ENCODE measurements at places on chromosomes 13 and 19.

DNA sequence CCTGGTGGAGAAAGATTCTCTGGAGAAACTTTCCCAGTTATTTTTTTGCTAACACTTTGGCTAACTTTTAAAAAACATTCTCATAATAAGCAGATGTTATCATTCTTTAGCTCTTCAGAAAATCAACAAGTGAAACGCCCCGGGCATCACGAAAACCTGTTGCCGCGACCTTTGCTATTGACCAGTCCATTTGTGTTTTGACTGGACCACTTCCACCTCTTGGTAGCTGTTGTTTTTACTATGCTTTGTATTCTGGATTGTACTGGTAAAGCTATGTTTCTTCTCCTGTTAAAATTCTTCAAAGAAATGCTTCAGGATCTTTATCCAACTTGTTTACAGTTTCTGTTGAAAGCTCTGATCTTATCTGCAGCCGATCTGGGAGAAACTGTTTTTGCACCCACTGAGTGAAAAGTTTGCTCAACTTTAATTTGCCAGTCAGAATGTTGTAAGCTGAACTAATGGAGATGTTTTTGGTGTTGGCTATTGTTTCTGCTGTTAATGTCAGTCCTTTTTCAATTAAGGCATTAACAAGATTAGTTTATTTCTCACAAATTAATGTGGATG, 23.3 kb downstream of the UFM1 start:
- DNase-seq, result no peak

GRCh38 chr13:73995736-73996135, 138.5 kb downstream of the KLF12 start:
- no peak for DNase-seq

DNA sequence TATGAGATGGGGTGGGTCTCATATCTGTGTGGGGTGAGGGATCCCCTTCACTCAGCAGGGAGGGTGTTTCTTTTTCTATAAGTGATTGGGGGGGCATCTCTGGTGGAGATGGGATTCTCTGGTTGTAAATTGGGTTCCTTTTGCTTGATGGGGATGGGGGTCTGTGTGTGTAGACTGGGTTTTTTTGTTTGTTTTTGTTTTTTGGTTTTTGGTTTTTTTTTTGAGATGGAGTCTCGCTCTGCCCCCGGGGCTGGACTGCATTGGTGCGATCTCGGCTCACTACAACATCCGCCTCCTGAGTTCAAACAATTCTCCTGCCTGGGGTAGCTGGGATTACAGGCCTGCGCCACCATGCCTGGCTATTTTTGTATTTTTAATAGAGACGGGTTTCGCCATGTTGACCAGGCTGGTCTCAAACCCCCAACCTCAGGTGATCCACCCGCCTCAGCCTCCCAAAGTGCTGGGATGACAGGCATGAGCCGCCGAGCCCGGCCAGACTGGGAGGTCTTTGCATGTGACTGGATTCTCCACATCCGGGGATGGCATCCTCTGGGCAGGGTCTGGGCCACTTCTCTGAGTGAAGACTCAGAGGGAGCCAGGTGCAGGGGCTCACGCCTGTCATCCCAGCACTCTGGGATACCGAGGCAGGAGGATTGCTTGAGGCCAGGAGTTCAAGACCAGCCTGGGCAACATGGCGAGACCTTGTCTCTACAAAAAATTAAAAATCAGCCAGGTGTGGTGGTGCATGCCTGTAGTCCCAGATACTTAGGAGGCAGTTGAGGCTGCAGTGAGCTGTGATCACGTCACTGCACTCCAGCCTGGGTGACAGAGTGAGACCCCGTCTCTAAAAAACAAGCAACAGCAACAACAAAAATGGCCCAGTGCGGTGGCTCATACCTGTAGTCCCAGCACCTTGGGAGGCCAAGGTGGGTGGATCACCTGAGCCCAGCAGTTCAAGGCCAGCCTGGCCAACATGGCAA, 799 bp downstream of the MYBPC2 start:
- no peak for DNase-seq

DNA sequence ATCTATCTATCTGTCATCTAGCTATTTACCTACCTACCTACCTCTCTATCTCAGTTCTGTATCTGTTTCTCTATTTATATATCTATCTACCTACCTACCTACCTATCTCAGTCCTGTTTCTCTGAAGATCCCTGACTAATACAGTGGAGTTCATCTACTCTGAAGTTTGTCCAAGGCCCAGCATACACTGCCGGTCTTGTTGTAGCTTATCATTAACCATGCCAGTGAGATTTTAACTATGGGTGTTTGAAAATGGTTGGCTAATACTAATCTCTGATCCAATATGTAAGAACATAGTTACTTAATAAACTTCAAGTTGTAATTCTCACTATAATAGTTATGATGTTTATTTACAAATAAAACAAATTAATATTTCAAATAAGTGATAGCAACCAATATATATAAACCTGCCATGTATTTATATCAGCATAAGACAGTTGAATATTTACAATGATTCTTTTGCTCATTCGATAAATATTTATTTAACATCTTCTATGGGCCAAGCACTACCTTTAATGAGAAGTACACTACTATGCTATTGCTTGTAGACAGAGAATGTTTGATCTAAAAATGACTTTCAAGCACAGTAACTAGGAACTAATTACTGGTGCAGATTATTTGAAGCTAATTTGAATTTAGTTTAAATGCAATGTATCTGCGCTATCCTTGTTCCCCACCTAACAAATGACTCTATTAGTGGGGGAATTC, 242.1 kb downstream of the KLF5 start:
- no peak for DNase-seq

All from NCI-H82 (cell line).